ENCODE measurements at places on chromosomes 3 and 15.

DNA sequence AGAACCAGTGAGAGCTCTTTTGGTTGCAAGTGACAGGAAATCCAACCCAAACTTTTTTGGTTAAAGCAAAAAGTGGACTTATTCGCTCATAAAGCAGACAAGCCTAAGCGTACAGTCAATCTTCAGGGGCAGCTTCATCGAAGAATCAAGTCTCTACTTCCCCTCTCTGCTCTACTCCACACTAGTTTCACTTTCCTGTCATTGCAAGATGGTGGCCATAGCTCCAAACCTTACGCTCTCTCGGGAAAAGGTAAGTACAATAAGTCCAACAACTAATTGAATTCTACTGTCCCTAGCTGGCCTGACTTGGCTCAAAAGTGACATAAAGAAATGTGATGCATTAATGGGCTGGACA, 24.9 kb upstream of the ZNF710 start:
- DNase-seq, result no peak

DNA sequence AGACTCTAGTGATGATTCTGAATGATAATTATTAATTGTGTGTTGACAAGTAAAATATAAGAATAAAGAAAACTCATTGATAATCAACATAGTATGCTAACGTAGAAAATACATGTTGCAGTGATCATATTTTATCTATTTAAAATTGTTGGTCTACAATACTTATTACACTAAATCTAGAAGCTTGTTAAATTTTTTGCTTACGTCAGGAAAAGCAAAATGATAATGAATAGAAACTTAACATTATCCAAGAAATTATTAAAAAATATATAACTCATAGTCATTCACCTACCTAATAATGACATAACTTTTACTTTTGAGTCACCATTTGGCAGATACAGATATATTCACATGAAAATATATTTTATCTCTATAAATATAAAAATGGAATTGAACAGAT, 984.1 kb downstream of the PLOD2 start:
- no peak for DNase-seq

DNA sequence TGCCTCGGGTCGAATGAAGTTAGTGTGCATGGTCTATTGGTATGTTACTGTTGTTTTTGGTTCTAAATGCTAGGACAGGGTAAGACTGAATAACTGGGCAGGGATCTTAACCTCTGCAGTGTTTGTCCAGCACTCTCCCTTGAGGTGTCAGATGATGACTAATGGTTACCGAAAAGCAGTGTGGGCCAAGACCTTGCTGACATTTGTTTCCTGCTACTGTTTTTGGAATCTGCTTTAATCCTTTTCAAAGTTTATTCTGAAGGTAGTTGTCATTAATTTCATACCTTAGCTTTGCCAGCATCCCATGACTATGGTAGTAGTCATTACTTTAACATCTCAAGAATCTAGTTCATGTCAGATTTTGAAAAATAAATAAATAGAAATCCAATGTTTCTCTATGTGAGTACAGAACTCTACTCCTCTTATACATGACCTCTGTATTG, 117.0 kb downstream of the P3H2 start:
- no peak for DNase-seq

GRCh38 chr3:79602385-79602784, 165.4 kb downstream of the ROBO1 start:
- no peak for DNase-seq

DNA sequence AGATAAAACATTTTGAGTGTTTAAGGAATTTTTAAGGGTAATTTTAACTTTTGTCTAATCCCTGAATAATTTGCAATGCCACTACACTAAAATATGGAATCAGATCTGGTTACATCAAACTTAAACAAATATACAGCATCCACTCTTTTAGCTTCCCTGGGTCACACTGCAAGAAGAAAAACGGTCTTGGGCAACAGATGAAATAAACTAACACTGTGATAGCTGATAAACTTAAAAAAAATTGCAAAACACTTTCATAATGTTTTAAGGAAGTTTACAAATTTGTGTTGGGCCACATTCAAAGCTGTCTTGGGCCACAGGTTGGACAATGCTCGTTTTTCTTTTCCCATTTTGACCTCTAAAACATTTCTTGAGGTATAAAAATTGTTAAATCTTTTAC, 34.3 kb downstream of the CCDC66 start:
- DNase-seq, result no peak

DNA sequence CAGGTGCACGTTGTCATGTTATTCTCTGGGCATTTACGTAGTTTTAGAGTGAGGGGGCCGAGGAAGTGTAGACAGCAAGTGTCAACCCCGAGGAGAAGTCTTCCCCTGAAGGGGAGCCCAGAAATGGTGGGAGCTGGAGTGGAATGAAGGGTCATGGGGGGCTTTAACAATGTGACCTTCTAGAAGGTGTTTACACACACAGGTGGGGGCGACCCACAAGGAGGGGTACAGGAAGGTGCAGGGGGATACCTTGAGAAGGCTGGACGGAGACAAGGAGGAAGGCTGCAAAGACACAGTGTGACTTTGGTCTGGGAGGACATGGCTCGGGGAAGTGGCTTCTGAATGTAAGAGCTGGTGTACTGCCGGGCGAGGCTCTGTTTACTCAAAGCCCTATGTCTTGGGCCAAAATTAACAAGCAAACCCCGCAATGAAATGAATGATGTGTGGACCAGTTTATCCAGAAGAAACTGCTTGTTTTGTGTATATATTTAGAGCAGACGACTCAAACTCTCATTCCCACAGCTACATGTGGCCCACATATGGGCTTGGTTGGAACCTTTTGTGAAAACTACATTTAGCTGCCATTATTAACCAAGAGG, 18.7 kb downstream of the TRPM1 start:
- no peak for DNase-seq
